T-helper 2 cell treated with Interferon-gamma antibody and Interleukin-4, amounts not matched to agents 100 ng/mL and 5 ng/mL, for 36 hours (primary cell): ENCODE measurements at places on chromosomes 1 and 21. TPM values are rescaled to one million over a fixed set of nuclear protein-coding genes. Genes with fewer than 3 reads are reported as not detected.

C1orf21 gene
- total RNA-seq, result 2.3 and 3.3 TPM in 2 replicates

CR1L gene
- total RNA-seq, result not detected in 2 replicates

LCE6A gene
- not detected in 2 replicates for total RNA-seq

C1orf52 gene
- total RNA-seq, result 22.3 and 23.2 TPM in 2 replicates

PGLYRP4 gene
- not detected in 2 replicates for total RNA-seq

GPR37L1 gene
- total RNA-seq, result not detected in 2 replicates

OR2T11 gene
- total RNA-seq, result not detected in 2 replicates

SUSD4 gene
- 1.7 and 2.4 TPM in 2 replicates for total RNA-seq

DENND2D gene
- 203 and 207 TPM in 2 replicates for total RNA-seq

SEMA6C gene
- total RNA-seq, result 1.6 and 1.8 TPM in 2 replicates

OLIG1 gene
- total RNA-seq, result not detected in 2 replicates

DPYD gene
- 53.6 and 56.1 TPM in 2 replicates for total RNA-seq

FAM163A gene
- total RNA-seq, result not detected in 2 replicates

CDA gene
- total RNA-seq, result not detected in 2 replicates

GNAT2 gene
- not detected in 2 replicates for total RNA-seq

PPM1J gene
- total RNA-seq, result 0.16 and 0.32 TPM in 2 replicates

SPATA17 gene
- total RNA-seq, result not detected in 2 replicates

ARID1A gene
- total RNA-seq, result 135 and 138 TPM in 2 replicates

ITLN2 gene
- total RNA-seq, result not detected in 2 replicates

HAO2 gene
- not detected in 2 replicates for total RNA-seq

UTS2 gene
- not detected in 2 replicates for total RNA-seq

C1orf105 gene
- 0.36 TPM in 1 of 2 replicates, not detected in the other for total RNA-seq

DNAJC6 gene
- 1.8 and 2.8 TPM in 2 replicates for total RNA-seq

CSMD2 gene
- not detected in 2 replicates for total RNA-seq

FAAH gene
- total RNA-seq, result 2.9 and 5.1 TPM in 2 replicates

CASQ1 gene
- total RNA-seq, result 0.11 TPM in 1 of 2 replicates, not detected in the other

OR2AK2 gene
- total RNA-seq, result not detected in 2 replicates
